ENCODE measurements at places on chromosomes 13 and 19.

DNA sequence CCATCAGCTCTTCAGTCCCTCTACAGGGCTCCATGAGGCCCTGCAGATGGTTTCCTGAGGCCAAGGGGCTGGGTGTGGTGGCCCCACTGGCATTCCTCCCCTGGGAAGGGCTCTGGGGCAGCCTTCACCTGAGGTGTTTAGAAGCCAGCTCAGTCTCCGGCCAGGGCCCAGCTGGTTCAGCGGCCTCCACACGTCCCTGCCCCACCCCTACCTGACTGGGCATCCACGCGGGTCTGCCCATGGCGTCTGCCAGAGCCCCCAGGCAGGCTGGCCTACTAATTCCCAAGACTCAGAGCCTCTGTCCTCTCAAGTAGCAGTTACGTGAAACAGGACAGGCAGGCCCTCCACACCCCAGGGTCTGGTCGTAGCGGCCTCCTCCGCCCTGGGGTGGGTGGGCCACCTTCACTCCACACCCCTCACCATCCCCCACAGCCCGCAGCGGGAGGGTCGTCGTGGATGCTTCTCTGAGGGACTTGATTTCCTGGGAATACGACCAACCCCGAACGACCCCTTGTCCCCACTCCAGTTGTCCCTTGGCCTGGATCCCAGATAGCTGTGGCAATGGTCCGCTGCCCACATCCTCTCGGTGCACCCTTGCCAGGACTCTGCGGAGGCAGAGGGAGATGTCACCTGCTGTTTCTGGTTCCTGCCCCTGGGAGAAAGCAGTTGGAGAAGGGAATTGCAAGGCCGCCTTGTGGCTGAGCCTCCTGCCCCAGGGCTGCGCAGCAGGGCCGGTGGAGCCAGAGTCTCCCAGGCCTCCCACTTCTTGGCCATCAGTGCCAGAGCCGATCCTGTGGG is 24.3 kb downstream of the CAPN12 start:
- DNase-seq = no peak

DNA sequence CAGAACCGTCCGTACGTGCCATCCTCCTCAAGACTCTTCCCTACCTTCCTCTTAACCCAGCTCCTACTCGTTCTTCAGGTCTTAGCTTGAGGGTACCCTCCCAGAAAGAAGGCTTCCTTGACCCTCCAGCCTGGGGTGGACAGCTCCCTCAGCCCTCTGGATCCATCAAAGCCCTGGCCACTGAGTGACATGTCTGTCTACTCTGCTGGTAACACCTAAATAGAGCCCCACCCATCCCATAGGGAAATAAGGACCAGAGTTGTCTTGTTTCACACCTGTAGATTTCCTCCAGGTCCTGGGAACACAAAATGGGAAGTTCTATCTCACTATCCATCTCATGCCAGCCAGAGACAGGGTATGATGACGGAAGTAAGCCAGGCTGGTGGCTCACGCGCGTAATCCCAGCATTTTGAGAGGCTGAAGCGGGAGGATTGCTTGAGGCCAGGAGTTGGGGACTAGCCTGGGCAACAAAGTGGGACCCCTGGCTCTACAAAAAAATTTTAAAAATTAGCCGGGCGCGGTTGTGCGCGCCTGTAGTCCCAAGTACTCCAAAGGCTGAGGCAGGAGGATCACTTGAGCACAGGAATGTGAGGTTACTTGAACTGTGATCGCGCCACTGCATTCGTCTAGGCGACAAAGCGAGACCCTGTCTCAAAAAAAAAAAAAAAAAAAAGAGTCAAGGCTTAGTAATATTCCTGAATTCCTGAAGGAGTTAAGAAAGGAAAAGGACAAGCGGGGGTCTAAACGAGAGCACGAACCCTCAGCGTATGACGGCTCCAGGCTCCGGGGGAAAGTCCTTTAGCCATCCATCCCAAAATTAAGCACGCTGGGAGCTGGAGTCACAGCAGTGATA is 566 bp upstream of the CCDC97 start:
- no peak for DNase-seq

DNA sequence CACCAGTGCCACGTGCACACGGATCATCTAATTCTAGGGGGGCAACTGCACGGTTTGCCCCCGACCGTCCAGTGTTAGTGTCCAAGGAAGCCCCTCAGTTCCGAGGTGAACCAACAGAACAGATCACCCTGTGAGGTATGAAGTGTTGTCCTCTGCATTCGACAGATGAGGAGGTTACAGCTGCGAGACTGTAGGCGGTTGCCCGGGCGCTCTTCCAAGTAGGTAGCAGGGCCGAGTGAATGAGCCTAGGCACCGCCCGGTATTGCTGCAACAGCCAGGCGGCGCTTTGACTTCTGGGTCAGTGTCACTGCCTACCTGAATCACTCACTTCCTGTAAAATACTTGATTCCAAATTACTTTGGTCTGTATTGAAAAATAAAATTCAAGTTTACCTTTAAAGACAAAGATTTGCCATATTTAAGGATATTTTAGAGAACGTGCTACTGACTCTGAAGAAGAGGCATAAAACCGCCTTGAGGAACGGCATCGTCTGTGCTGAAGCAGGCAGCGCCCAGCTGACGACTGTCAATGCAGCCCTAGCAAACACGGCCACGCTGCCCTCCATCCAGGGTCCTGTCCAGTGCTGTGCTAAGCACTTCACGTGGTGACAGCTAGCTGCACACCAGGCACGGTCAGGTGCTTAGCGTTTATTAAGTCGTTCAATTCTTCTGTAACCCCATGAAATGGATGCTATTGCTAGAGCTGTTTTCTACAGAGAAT is 19.3 kb upstream of the RASA3 start:
- no peak for DNase-seq

DNA sequence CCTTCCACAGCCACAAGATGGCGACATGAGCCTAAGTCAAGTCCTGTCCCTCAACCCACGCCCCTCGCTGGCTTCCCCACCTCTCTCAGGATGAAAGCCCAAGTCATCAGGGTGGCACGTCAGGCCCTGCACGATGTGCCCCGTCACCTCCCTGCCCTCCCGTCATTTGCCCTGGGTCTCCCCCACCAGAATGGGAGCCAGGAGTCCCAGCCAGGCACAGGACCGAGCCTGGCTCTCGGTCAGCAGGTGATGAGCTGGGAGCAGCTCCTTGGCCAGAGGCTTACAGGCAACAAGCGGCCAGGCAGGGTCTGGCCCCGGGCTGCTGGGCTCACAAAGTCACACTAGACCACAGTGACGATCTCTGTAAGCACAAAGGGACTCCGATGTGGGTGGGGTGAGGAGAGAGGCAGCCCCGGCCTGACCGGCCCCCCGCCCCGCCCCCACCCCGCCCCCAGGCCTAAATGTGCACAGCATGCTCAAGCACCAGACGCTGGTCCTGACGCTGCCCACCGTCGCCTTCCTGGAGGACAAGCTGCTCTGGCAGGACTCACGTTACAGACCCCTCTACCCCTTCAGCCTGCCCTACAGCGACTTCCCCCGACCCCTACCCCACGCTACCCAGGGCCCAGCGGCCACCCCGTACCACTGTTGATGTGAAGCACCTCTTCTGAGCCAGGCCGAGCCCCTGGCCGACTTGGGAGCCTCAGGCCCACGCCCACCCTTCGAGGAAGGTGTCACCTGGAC is 7.3 kb downstream of the MRPL4 start:
- DNase-seq = no peak

DNA sequence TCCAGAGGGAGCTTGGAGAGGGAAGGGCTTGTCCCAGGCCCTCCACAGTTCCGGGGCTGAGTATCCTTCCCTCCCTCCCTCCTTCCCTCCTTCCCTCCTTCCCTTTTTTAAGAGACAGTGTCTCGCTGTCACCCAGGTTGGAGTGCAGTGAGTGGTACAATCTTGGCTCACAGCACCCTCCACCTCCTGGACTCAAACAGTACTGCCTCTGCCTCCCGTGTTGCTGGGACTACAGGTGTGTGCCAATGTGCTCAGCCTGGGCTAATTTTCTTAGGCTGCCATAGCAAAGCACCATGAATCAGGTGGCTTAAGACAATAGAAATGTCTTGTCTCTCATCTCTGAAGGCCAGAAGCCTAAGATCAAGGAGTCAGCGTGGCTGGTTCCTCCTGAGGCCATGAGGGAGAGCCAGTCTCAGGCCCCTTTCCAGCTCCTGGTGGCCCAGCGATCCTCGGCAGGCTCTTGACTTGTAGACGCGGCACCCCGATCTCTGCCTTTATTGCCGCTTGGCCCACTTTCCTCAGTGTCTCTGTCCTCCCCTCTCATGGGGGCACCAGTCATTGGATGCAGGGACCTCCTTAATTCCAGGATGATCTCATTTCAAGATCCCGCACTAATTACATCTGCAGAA is 47.5 kb downstream of the CRTC1 start:
- DNase-seq = no peak

GRCh38 chr13:46523972-46524752 is 28.8 kb upstream of the LRCH1 start:
- DNase-seq = no peak

- no peak for DNase-seq
These were observed 29.4 kb upstream of the NDFIP2 start for GRCh38 chr13:79451500-79451962.

- no peak for DNase-seq
These were observed 33.5 kb upstream of the PABPC3 start for GRCh38 chr13:25062479-25062878.

DNA sequence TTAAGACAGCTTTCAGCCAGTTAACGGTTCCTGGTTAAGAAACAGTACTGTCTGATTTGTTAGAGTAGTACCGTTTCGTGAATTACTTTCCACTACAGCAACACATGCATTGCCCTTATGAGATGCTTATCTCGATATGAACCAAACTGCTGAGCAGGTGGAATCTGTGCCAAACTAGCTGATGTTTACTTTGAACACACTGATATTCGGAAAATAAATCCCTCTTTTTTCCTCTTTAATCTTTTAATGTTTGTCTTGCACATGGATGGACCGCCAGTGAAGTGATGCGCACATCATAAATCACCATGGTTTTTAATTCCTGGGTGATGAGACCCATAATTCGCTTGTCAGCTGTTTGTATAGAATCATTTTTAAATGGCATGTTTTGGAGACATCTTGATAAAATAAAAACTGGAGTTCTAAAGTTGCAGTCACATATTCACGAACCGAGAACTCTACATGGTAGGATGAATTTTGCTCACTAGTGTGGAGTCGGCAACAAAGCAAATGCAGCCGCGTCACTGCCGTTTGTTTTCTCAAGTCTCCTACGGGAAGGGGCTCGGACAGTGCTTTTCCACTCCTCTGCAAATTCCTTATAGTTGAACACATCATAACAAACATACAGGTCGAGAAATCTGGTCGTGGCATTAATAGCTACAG is 1.1 kb downstream of the GJA3 start:
- no peak for DNase-seq

- no peak for DNase-seq
These were observed 14.6 kb downstream of the VSIG10L start for GRCh38 chr19:51327066-51328001.

DNA sequence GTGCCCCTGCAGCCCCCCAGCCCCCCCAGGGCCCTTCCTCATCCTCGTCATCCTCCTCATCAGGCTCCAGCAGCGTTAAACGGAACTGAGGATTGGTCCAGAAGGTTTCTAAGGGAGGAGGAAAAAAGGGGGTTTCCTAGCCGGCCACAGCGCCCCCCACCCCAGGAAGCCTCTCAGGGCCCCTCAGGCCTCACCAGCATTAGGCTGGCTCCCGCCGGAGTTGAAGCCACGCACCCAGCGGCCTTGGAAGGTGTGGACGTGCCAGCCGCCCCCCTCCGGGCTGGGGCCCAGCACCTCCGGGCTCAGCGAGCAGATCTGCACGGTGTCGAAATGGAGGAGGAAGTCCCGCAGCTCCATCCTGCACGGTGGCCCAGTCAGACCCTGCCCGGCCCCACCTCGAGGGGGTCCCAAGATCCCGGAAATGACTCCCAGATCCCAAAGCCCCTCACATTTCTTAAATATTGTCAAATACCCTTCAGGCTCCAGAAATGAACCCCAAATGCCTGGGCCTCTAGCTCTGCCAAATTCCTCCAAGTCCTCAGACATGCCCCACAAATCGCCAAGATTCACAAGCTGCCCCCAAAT is 6.9 kb downstream of the CAPN12 start:
- DNase-seq = no peak
